ENCODE measurements at places on chromosomes 12 and 14.

DNA sequence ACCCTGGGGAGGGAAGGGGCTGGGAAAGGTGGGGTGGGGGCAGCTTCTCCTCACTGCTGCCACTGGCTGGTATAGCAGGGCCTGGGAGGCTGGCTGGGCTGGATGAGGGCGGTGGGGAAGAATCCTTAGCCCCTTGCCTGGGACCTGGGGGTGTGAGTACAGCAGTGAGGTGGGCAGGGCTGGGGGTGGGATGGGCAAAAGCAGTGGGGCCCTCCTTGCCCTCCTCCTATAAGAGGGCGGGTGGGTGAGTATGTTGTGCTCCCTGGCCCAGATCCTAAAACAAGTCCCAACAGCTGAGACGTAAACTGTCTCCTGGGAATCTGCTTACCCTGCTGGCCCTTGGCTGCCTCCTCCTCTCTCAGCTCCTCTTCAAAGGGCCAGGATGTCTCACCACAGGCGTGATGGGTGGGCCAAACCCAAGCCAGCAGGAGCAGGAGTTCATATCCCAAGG is 2.2 kb downstream of the NCKAP5L start:
- DNase-seq, result no peak

DNA sequence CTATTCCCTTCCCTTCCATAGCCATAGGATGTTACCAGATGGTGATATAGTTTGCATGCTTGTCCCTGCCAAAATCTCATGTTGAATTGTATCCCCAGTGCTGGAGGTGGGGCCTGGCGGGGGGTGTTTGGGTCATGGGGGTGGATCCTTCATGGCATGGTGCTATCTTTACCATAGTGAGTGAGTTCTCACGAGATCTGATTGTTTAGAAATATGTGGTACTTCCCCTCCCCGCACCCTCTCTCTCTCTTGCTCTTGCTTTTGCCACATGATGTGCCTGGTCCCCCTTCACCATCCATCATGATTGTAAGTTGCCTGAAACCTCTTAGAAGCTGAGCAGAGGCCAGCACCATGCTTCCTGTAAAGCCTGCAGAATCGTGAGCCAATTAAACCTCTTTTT is 181.3 kb downstream of the CAND1 start:
- no peak for DNase-seq

DNA sequence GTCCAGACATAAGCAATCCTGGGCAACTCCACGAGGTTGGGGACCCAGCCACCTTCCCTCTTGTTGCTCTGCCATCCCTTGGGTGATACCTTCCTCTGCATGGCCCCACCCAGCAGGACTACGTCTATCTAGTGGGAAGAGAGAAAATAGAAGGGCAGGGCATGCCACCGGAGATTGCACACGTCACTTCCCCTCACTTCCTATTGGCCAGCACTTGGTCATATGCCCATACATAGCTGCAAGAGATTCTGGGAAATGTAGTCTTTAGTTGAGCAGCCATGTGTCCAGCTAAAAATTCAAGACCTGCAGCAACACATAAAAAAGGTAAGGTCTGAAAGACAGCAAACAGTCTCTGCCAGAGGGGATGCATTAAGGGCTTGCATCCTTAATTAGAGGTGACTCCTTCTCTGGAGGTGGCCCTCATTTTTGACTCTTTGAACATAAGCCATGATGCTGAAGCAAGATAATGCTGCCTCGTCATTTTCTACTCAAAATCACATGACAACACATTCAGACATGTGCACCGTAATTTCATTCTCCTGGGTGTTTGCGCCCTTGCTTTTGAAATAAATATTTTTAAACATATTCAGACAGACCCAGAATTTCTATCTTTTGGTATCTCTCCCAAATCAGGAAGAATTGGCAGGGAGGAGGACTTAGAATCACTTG is 91.8 kb upstream of the PWP1 start:
- no peak for DNase-seq

- no peak for DNase-seq
Measured at GRCh38 chr12:79635676-79636075, 55.1 kb downstream of the PAWR start.

- no peak for DNase-seq
Measured at GRCh38 chr14:62453226-62453625, 592.0 kb downstream of the KCNH5 start.

GRCh38 chr12:52969828-52970569 is 21.1 kb downstream of the KRT18 start:
- DNase-seq, result no peak

GRCh38 chr12:100877776-100878175 is 83.2 kb downstream of the ANO4 start:
- DNase-seq, result no peak

DNA sequence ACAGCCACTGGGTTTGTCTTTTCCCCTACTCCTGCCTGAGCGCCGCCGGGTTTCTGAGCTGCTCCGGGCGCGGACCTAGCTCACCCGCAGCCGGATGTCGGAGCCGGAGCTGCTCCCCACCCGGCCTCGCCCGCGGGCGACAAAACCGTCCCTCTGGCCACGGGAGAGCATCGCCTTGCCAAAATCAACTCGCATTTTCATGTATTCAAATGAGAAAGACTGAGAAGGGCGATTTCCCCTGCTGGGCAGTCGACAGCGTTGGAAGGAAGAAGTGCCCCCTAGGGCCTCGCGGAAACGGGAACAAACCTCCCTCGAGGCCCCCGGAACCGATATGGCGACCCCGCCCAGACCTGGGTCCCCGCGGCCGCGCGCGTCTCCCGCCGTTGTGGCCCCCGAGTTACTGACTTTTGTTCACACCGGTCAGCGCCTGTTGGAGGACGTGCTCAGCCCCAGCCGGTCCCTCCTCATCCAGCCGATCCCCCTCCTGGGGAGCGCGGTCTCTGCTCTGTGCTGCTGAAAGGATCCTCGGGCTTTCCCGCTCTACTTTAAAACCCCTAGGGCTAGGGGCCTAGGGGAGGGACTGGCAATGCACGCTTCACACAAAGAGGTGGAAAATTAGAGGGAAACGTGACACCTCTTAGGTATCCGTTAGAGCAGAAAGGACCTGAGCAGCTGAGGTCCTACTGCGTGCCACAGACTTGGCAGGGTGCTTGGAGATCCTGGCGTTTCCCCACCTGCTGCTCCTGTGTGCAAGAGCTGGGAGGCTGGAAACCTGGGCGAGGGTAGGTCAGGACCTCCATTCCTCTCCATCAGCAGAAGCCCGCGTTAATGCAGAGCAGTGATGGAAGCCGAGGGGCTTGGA is 4.3 kb downstream of the TTC6 start:
- no peak for DNase-seq

- DNase-seq, result no peak
Measured at GRCh38 chr12:15823360-15824128, 34.4 kb upstream of the EPS8 start.

DNA sequence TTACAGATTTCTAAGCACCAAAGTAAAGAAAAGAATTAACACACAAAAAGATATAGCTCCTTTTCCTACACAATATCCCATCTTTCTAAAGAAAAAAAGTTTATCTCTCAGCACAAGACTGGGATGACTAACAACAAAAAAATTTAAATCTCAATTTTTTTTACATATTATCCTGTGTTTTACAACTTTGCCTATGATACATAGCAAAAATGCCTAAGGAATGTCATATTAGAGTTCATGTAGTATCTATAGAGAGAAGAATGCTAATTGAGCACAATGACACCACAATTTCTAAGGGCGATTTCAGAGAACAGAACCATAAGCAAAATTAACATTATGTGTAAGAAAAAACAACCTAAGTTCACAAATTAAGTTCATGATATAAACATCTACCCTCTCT is 16.3 kb downstream of the C2CD5 start:
- DNase-seq, result no peak

DNA sequence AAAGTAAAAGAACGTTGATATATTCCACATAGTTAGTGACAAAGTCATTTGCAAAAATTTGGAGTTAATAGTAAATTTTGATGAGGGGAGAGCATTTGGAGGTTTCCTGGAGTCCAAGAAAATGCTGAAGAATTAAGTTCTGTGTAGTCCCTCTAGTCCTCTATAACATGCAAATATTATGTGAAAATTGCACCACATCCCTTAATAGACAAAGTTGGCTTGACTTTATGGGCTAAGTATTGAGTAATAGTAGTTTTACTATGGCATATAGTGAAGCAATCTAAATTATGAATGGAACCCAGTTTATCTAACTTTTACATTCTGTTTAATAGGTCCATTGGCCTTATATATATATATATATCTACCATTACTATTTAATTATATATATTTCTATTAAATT is 66.4 kb upstream of the DCN start:
- DNase-seq, result no peak

DNA sequence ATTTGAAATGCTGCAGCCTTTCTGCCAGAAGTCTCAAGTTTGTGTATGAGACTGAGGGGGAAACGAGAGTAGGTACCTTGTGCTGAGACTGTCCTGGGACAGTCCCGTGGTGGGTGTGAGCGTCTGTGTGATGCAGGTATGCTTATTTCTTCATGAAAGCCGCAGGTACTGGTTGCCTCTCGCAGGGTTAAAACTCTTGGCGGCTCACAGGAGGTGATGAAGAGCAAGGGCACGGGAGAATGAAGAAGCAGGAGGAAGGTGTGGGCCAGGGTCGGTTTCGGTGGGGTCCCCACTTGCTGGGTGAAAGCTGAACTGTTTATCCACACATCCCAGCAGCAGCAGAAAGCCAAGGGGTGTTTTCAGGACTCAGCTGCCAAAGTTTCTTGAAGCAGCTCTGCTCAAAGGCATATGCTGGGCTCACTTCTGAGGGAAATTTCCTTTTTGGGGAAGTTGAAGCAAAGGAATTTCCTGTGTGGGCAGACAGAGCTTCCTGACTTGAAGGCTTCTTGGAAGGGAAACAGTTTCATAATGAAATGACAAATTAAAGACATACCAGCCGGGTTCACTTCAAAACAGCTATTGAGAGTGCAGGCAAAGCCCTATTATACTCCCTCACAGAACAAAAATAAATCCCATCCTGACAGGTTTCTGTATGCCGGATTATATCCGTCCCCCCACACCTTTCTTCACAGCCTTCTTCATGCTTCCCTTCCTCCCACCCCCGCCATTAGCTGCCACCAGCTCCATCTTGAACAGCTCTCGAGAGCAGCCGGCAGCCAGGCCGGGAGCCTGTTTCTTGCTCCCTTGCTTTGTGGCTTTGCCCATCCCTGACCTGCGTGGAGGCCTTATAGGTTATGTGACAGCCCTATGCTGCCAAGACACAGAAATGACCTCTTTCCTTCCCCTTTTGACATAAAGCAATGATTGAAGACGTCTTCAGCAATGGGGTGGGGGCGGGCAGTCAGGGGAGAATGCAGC is 116.6 kb downstream of the ETV6 start:
- DNase-seq, result no peak

DNA sequence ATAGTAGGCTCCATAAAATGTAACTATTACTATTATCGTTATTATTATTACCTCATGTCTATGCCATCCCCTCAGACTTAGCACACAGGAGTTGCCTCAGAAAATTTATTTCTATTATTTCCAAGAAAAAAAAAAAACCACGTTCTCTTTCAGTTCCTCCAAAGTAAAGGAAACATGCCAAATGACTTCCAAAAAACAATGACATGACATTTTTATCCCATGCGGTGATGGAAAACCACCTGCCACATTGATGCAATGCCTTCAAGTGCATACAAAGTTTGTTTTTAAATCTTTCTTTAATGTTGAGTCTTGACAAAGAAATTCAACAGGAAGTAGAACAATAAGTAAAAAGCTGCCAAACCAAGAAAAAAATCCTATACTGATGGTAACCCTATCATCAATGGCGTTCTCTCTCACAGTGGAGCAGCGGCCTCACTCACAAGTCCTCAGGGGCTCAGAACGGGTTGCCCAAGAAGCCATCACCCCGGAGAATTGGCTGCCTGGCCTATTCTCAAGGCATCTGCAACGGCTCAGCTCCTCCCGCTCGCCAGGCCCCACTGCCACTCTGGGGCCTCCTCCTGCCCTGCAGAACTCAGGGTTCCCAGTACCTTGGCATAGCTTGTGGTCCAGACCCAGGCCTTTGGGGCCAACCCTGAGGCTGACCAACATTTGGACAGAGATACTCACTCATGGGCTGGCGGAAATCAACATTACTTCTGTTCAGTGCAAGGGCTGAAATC is 51.9 kb downstream of the SERPINA3 start:
- no peak for DNase-seq

GRCh38 chr14:103846543-103847450 is 578 bp downstream of the PPP1R13B start:
- peak; percentile 32 for DNase-seq

DNA sequence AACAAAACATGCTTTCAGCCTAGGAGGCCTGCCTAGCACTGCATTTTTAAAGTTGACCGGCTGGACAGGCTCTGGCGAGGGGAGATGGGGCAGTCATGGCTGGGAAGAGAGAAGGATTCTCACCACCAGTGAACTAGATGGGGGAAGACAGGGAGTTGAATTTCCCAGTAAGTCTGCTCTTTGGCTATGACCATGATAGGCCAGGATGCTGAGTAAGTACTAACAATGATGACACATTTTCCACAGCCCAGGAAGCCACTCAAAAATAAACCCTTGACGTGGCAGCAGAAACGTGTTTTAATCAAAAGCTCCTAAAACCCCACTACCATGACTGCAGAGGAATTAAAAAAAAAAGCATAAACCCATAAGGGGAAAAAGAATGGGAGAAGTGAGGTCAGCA is 19.0 kb downstream of the KCTD10 start:
- no peak for DNase-seq

DNA sequence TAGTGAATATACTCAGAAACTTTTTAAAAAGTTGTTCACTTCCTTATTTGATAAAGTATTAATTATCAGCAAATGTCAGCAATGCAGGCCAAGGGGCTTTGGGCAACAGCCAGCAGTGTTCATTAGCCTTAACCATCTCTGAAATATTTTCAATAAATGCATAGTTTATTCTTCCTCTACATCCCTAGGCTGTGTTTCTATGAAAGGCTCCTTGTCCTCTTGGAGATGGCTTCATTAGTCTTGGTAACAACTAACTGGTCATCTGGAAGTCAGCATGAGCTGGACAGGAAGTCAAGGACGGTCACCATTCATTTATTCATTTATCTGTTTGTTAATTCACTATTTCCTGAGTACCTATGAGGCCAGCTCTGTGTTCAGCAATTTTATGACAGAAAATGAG is 124.0 kb upstream of the TMEM132D start:
- no peak for DNase-seq

- DNase-seq, result no peak
Measured at GRCh38 chr14:94691660-94692034, 78.3 kb downstream of the GSC start.

GRCh38 chr12:124992874-124993625 is 395 bp upstream of the BRI3BP start:
- DNase-seq, result peak; percentile 74

- no peak for DNase-seq
Measured at GRCh38 chr14:53358166-53358565, 205.0 kb upstream of the DDHD1 start.

DNA sequence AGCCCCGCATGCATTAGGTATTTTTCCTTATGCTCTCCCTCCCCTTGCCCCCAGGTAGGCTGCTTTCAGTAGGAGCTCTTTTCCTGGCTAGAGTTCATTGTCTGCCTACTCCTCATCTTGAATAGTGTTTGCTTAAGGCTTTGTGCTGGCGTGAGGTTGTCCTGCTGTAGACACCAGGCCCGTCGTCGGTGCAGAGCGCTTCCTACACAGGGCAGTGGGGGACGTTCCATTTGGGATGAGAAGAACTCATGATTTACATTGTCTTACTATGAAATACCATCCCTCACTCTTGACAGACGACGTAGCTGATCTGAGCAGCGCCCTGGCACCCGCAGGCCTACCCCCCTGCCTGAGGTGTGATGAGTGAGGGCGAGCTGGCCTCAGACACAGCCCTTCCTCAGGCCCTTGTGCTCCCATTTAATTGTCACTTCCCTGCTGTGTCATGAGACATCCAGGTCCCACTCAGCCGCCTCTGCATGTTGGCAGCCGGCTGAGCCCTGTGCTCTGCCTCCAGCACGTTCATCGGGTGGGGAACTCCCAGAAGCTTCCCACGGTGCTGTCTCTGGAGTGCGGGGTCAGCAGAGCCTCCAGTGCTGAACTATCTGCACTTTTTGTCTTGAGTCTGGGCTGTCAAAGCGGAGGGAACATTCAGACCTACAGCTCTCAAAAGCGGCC is 76.0 kb downstream of the WDR20 start:
- no peak for DNase-seq
